ENCODE measurements at places on chromosomes 12 and 14.

- DNase-seq: no peak
These were observed 181.1 kb downstream of the SLC15A5 start for GRCh38 chr12:16096273-16096849.

GRCh38 chr12:112218150-112218549, 92.8 kb downstream of the TRAFD1 start:
- no peak for DNase-seq

DNA sequence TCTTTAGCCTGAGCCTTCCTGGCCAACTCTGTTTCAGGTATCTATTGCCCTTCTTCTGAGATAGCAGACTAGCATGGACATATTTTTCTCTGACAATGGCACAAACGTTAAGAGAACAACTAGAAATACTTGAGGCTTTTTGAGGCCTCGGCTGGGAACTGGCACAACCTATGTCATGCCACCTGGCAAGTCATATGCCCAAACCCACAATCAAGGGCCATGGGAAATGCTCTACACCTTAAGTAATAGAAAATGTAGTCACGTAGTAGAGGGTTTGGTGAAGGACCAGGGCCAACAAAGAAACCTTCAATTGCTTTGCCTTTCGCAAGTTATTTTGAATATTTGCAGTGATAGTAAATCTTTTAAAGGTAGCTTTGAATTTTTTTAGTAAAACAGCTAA, 325.4 kb downstream of the ZFP36L1 start:
- no peak for DNase-seq

GRCh38 chr12:130911933-130912332, 40.1 kb downstream of the RAN start:
- DNase-seq: no peak

DNA sequence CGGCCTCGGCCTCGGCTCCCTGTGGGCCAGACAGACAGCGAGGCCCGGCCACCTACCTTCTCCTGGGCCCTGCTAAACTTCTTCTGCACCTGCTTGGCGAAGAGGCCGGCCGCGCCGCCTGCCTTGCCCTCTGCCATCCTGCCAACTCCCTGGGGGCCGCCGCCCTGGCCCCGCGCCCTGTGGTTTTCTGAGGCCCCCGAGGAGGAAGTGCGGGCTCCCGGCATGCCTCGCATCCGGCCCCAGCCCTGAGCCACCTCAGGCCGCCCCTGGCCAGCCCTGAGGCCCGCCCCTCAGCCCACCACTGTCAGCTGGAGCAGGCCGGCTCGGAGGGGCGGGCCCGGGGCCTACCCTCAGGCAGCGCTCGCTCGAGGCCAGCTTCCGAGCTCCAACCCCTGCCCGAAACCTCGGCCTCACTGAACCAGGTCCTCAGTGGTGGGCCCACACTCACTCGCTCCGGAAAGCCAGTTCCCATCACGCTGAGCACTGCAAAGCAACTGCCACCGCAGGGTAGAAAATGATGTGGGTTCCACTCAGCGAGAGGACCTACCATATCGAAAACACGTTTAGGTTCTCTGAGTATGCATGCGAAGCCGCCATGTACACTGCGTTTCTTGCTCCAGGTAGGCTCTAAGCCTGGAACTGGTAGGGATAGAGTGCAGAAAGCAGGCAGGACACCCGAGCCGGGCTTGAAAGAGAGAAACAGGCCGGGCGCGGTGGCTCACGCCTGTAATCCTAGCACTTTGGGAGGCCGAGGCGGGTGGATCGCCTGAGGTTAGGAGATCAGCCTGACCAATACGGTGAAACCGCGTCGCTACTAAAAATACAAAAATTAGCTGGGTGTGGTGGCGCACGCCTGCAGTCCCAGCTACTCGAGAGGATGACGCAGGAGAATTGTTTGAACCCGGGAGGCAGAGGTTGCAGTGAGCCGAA, at the start of gene BIN2:
Gene BIN2 (minus strand): TSS at position 209 of the 930 bp plus-strand sequence. CDS start 72 bp downstream, at position 137.
- no peak for DNase-seq

- no peak for DNase-seq
These were observed 122.7 kb downstream of the SLC38A6 start for GRCh38 chr14:61103541-61104339.

DNA sequence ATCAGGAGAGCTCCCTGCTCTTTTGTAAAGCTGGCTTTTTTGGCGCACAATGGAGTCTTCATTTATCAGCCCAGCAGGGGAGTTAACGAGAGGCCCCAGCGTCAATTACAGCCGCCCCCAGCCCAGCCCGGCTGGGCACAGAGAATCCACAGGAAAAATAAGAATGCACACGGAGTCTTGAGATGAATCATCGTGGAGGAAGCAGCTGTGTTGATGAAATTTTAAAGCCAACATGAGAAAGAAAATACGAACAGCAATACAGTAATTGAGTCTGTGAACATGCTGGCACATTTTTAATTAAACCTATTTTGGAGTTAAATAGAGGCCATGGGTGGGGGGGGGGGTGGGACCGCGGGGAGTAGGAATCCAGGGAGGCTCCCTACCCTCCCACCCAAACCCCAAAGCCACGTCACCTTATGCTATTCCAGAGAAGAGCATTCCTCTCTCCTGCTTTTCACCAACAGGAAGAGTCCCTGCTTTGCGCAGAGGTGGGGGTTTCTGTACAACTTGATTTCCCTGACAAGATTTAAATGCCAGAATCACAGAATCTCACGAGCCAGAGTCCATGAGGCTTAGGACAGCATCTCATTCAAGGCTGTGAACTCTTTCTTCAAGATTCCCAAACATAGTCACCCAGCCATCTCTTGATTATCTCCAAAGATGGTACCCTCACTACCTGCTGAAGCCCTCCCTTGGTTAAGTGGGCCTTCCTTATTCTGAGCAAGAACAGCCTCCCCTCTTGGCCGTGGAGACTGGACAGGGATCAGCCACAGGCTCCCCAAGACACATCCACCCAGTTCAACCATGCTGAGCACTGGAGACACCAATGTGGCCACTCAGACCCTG, 50.3 kb downstream of the CCNK start:
- no peak for DNase-seq

DNA sequence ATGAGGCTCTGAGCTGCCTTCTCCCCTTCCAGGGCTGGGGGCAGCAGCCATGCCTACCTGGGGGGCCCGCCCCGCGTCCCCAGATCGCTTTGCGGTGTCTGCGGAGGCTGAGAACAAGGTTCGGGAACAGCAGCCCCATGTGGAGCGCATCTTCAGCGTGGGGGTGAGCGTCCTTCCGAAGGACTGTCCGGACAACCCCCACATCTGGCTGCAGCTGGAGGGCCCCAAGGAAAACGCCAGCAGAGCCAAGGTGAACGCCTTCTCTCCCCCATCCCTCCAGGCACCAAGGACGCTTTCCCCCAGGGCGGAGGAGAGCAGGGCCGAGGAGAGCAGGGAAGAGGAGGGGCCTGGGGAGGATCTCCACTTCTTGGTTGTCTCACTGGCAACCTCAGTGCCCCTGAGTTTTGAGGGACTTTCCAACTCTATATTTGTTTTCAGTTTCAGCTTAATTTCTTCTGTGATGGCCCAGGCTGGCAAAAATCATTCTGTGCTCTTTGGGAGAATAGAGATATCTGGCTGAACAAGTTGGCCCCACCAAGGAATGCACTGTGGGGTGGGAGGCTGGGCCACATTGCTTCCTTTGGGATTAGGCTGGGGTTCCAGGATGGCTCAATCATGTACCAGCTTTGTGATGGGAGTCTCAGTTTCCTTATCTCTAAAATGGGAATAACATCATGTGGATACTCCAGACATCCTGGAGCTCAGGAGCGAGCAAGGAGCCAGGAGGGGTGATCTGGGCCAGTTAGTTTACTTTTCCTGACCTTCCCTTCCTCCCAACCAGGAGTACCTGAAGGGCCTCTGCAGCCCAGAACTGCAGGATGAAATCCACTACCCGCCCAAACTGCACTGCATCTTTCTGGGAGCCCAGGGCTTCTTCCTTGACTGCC, 1.2 kb downstream of the KHNYN start:
- no peak for DNase-seq

GRCh38 chr14:78412475-78412874, 242.3 kb downstream of the NRXN3 start:
- no peak for DNase-seq

DNA sequence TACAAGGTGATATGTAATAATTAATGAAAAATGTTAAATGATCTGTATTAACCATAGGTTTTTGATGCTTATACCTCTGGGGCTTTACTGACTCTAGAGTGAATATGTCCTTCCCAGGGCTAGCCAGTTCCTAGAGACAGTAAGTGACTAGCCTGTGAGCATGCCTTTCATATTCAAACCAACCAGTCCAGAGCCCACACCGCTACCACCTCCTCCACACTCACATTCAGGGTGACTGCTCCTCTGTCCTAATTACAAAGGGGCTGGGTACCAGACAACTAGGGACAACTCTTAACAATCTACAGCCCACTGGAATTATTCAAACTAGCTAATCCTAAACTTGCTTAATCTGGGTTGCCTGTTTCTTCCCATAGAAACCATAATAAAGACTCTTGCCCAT, 49.0 kb downstream of the RALGAPA1 start:
- DNase-seq: no peak

DNA sequence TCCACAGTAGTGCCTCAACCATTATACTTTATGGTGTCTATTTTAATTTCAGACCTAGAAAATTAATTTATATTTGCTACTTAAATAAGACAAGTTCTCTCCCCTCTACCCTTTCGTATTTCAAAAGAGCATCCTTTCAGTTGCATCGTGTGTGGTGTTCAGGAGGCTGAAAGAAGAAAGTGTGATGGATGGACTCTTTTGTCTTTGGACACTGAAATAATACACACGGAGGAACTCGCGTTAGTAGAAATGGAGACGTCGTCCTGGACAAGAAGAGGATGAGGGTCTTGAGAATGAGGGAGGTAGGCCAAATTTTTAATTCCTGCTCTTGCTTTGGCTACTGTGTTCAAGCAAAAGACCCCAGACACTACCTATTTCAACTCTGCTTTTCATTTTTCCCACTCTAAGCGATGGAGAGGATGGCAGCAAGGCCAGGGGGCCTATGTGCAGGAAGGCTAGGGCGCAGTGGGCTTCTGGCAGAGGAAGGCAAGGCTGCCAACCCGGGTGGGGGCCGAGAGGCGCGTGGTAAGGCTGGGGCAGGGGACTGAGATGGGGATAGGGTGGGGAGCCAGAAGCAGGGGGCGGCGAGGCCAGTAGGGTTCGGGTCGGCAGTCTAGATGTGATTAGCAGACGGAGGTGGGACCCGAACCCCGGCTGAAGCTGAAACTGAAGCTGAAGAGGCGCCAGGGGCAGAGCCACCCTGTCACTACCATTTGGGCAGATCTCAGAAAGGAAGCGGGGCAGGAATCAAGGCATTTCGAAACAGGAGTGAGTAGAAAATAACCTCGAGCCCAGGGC, 722 bp downstream of the TMED8 start:
- DNase-seq: no peak

- DNase-seq: no peak
These were observed 24.2 kb upstream of the AMN start for GRCh38 chr14:102898298-102898697.

DNA sequence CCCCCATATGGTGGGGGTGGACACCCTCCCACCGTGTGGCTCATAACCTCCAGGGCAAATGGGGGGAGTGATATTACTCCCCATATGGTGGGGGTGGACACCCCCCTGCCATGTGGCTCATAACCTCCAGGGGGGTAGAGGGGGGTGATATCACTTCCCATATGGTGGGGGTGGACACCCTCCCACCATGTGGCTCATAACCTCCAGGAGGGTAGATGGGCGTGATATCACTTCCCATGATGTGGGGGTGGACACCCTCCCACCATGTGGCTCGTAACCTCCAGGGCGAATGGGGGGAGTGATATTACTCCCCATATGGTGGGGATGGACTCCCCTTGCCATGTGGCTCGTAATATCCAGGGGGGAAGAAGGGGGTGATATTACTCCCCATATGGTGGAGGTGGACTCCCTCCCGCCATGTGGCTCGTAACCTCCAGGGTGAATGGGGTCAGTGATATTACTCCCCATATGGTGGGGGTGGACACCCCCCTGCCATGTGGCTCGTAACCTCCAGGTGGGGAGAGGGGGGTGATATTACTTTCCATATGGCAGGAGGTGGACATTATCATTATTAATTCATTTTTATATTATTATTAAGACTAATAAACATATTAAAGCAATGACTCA, 51.2 kb upstream of the OXA1L start:
- DNase-seq: no peak

DNA sequence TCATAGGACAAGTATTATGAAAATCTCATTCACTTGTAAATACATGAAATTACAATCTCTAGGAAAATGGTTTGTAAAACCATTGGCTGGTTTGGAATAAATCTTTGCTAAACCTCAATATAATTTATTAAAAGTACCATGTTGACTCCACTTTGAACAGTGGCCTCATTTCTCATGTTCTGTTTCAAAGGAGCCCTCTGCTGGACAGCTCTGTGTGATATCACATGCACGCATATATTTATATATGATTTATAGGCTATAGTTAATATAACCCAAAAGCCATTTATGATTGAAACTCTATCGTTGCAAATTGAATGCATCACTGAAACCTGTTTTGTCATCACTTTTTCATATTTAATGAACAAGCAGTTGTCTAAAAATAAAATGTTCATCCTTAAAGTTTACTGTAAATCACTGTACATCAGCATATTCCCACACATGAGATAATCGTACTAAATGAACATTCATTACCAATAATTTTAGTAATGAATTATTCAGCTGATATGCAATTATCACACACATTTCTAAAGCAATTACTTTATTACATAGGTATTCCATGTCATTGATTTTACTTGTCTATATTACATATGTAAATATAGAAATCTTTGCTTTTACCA, 493.8 kb downstream of the NPAS3 start:
- no peak for DNase-seq

DNA sequence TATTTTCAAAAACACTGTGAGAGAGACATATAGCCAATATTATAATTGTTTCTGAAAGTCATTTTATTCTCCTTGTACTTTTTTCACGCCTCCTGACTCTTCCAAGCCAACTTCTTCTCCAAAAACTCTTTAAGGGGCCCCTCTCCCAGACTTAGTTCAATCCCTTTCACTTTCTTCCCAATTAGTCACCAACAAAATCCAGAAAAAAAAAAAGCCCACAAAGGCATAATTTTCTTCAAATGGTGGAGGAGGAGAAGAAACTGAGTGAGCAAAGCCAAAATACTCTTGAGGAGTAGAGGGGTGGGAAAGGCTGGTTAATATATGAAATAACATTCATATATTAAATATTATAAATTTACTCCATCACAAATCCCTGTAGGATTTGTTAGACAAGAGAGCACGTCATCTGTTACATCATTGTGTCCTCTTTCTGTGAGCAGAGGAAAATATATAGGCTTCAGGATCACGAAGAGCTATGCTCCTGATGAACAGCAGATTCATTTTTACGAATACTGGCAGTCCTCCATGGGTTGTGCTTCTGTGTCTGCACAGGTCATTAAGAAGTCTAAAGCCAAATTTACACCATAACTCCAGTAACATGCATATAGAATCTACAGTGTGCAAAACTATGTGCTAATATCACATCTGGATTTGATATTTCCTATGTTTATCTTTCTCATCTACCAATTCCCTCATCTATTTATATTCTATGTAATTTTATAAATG, 25.9 kb upstream of the NID2 start:
- no peak for DNase-seq

- no peak for DNase-seq
These were observed 67.7 kb upstream of the CD163 start for GRCh38 chr12:7571257-7571656.

DNA sequence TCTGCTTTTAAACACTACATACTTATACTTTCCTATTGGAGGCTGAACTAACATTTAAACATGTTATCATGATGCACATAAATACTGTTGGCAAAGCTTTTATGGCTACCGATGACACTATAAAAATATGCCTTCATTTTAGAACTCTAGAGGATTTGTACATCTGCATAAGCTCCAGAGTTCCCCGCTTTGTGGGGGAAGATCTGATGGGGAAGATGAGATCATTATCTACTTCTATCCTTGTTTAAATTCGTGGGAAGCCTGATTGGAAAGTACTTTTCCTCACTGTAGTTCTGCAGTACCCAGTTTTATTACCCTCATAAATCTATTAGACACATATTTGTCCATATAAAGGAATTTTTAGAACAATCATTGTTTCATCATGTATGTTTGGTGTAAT, 299.6 kb upstream of the ATP2B1 start:
- DNase-seq: no peak

All from NCI-H774 (cell line).